ENCODE measurements at places on chromosomes 16 and 17.

DNA sequence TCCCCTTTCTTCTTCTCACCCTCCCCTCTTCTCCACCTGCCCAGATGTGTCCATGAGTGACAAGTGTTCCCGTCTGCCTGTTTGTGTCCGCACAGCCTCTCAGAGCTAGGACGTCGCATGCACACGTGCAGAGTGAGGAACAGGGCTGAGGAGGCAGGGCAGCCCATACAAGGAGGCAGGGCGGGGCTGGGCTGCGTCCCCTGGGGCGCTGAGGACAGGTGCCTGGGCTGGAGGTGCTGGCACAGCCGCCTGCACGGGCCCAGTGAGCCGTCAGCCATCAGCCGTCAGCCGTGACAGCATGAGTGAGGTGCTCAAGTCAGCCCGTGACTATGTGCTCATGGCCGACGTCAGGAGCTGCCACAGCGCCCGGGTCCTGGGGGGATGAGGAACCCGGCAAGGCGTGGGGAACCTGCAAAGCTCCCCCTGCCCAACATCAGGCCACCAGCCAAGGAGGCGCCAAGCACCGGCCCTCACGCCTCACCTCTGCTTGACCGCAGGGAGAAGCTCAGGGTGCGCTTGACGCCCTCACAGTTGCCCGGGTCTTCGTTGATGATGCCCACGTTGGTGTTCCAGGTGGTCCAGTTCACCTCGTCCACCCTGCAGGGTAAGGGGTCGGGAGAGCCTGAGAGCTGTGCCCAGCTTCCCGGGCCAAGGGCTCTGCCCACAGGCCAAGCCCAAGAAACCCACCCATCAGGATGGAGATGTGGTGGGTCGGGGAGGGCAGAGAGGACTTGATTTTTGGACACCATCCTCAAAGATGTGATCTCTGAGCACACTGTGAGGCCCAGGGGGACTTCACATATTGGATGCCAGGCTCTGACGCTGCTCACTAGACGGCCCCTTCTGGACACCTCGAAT is 13.7 kb upstream of the TRPV3 start:
- DNase-seq = no peak

DNA sequence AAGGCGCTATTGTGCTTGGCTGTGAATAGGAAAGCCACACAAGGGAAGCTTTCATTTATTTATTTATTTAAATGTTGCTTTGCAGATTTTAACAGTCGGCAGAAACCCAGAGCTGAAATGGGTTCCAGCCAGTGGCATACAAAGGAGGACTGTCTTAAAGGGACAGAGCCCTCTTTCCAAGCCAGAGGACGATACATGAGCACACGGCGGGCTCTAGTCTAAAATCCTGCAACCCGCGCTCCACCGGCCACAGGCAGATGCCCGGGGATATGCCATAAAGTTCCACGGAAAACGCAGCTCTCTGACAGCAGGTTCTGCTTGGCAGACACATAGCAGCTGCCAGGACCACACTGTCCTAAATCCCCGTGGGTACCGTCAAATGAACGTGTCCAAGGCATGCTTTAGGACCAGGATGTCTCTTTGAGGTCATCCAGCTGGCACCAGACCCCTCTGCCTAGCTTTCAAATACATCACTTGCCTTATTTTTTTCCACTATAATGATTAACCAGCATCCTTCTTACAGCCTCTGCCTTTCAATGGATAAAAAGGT is 64.6 kb downstream of the CYTH1 start:
- peak; percentile 43 for DNase-seq

GRCh38 chr17:8143581-8144400 is 8.4 kb downstream of the PER1 start:
- DNase-seq = no peak

DNA sequence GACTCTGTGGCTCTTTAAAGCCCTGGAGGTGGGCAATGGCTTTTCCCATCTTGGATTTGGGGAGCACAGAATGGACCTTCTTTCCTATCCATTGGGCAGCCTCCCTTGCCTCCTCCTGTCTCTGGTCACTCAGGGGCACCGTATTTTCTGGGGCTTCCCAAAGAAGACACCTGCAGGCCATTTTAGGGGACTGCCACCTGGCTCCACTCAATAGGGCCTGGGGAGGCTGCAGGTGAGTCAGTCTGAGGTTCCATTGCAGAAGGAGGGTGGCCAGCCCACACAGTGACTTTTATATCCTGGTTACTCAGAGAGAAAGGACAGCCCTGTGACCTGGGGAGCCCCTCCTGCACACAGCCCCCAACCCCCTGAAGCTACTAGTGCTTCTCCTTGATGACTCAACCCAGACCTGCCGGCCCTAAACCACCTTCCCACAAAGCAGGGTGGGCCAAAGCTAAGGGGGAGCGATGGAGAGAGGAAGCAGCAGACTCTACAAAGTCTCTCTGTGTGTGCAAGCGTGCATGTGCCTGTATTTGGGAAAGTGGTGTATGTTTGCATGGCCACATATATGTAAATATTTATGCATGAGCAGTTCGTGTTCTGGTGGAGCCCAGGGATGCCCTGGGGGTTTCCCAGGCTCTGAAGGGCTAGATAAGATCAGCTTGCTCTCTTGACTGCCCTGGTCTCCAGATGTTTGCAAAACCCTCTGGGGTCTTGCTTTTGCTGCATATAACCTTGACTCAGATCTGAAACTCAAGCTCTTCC is 5.0 kb downstream of the CX3CL1 start:
- peak; percentile 74 for DNase-seq

DNA sequence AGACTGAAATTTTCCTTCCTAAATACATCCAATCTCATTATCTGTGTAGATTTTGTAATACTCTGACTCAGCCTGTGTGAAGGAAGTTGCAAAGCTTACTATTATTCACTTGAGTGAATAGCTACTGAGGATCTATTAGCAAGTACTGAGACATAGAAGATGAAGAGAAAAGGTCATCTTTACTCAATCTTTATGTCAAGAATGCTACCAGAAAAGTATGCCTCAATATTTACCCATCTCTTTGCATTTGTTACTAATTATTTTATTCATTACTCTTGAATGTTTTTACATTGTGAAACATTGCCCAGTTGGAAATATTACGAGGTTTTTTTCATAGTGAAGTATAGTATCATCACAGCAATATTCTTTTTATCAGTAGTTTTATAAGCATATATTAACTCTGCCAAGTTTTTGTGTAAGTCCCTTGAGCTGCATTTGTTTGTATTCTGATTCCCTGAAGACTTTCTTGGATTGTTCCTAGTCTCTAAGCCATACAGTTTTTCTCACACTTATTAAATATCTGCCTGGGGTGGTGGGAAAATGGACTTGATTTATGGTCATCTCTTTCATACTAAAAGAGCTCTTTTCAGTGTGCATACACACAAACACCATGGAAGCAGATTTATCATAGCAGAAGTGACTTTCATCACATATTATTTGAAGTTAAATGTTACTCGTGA is 110.4 kb downstream of the MRTFB start:
- DNase-seq = no peak

DNA sequence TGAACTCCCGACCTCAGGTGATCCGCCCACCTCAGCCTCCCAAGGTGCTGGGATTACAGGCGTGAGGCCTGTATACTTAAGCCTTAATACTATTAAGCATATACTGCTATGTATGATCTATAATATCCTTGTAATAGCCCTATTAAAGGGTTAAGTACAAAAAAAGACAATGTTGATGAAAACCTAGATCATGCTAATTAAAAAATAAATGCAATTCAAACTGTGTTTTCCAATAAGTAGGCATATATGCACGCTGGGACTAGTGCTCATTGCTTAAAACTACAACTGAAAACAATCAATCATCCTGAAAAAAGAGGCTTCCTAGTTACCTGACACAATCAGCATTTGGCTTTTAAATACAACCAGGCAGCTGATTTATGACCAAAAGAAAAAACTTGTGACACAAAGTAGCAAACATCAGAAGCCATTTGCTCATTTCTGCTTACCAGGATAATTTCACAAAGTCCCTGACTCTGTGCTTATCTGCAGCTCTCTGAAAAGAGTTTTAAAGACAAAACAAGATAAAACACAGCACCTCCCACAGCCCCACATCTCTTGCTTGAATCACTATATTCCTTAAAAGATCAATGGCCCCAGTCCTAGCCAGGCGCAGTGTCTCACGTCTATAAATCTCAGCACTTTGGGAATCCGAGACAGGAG is 11.1 kb downstream of the ZNF385C start:
- DNase-seq = peak; percentile 76

GRCh38 chr17:11948789-11949188 is 48.5 kb downstream of the ZNF18 start:
- DNase-seq = no peak

DNA sequence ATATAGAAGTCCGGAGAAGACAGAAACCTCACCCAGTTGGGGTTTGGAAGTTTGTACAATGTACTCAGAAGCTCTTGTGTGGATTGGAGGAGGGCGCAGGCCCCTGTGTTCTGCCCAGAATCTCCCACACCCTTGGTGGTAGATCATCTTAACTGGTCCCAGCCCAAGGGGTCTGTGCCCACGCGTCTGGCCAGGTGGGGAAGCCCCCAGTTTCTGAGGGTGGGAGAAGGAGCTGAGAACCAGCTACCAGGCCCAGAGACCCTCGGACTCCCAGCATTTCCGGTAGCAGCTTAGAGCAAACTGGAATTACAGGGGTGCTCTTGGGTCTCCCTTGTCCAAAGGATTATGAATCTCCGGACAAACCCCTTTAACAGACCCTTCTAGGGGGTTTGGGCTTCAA is 2.3 kb upstream of the PPP1R9B start:
- no peak for DNase-seq

DNA sequence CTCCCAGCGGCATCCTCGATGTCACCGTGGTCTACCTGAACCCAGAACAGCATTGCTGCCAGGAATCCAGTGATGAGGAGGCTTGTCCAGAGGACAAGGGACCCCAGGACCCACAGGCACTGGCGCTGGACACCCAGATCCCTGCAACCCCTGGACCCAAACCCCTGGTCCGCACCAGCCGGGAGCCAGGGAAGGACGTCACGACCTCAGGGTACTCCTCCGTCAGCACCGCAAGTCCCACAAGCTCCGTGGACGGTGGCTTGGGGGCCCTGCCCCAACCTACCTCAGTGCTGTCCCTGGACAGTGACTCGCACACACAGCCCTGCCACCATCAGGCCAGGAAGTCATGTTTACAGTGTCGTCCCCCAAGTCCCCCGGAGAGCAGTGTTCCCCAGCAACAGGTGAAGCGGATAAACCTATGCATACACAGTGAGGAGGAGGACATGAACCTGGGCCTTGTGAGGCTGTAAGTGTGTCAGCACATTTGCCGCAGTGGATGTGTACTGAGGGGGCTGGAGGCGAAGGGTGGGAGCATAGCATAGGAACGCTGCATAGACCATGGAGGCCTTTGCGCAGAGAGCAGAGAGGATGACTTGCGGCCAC is 3.3 kb upstream of the TEDC2 start:
- no peak for DNase-seq

All from SK-N-DZ (cell line).